ENCODE measurements at places on chromosomes 4 and X.

- DNase-seq = peak; percentile 6
These were observed 47.9 kb upstream of the RGN start for GRCh38 chrX:47030339-47030738.

- DNase-seq = no peak
These were observed 3.4 kb upstream of the PCDH7 start for GRCh38 chr4:30716681-30717207.

GRCh38 chr4:95625020-95625419, 76.2 kb upstream of the UNC5C start:
- no peak for DNase-seq

DNA sequence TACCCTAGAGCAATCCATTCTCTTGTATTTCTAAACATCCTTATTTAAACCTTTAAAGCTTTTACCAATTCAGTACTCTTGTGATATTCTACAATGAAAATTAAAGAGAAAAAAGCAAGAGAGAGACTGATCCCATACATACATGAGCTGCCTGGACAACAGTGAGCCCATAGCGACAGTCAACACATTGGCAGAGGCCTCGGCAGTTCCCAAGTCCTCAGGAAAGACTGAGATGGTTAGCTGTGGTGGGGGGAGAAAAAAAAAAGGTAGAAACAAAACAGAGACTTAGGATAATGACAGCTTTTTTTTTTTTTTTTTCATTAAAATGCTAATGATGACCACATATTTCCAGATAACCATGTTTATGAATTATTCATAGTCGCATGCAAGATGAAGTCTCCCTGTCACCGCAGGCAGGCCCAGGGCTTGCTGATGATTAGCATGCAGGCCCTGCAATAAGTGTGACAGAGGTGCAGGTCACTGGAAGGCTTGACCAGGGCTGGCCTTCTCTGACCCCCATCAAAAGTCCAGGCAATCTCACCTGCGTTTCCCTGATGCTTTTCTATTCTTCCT, 148.8 kb downstream of the APBB2 start:
- no peak for DNase-seq

GRCh38 chr4:110088670-110089069, 109.7 kb downstream of the ELOVL6 start:
- no peak for DNase-seq

DNA sequence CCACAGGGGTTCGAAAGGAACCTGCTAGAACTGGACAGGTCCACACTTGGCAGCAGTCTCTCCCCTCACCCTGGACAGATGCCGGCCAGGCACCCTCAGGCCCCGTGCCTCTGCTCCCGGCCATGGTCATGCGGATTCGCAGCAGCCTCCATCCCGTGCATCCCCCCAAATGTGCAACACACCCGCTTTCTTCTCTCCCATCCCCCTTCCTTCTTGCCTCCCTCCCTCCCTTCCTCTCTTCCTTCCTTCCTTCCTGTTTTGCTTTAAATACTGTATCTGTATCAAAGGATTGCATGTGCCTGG, 35.0 kb upstream of the HMX1 start:
- no peak for DNase-seq

DNA sequence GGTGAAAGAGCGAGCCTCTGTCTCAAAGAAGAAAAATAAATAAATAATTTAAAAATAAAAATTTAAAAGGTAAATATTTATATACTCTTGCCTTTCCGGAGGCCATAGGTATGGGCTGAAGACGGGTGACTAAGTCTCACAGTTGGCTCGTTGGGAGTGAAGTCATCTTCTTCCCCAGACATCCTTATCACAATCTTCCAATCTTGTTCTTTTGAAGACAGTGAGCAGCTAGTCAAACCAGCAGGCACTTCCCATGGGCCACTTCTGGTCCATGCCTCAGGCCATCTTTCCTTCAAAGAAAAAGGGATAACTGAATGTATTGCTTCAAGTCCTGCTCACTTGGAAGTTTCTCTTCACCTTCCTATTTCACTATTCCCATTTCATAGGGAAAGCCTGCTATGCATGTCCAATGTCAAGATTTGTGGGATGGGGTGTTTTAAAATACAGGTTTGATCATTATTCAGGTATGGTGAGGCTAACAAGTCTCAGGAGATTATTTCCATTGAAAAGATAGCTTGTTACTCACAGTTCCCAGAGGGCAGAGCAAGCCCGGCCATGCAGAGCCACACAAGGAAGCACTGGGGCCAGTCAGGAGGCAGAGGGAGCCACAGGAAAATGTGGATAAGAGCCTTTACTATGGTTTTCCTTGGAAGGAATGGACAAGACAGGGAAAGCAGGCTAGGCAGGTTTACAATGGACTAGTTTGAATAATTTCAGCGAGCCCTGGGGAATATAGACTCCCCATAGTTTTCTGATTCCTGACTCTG, 33.3 kb upstream of the VCX2 start:
- DNase-seq = no peak

DNA sequence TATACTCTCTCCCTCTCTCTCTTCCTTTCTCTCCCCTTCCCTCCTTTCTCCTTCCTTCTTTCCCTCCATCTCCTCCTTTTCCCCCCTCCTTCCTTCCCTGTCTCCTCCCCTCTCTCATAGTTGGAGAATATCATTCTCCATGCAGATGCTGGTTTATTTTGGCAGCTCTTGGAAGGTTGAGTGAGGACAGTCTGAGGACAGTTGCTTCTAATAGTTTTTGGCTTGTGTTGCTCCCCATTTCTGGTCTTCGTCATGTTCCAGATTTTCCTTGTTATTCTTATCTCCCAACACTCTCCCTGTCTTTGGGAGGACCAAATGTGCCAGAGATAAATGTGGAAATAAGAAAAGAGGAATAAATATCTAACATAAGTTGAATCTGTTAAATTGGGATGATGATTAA, 263.0 kb downstream of the FRMPD4 start:
- DNase-seq = no peak

- no peak for DNase-seq
These were observed 61.1 kb upstream of the C1QTNF7 start for GRCh38 chr4:15366721-15367120.

DNA sequence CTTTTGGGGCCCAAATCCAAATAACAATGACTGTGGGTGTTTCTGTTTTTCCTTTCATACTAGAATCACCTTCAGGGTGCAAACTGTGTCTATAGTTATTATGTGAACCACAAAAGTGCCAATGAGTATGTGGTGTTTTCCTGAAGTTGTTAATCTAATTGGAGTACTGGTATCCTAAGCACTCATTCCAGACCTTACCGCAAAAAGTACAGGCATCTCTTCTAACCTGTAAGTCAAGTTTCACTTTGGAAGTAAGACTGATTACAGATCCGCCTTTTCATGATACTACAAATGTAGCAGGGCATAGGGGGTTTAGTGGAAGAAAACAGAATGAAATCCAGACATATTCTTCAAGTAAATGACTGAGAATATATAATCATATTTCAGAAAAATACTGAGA, 16.1 kb downstream of the COQ2 start:
- no peak for DNase-seq

- DNase-seq = no peak
These were observed 156.2 kb upstream of the PPP1R2C start for GRCh38 chrX:42934020-42934726.

GRCh38 chrX:111649638-111650037, 31.3 kb upstream of the ALG13 start:
- no peak for DNase-seq

DNA sequence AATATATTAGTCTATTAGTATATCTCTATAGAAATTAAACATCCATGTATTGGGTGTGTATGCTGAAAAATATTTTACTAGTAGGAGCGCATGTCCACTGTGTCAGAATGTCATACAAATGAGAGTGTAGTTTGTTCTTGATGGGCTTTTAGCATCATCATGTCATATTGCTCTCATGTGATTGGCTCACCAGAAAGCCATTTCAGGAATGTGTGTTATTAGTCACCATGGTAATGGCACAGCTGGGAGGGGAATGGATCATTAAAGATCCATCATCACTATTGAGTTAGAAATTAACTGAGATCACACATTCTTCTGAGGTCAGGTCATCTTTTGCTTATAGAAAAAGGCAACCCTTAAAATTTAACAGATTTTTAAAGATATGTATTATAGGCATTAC, 77.3 kb downstream of the PHEX start:
- DNase-seq = no peak

GRCh38 chr4:144970597-144970996, 127.4 kb downstream of the ANAPC10 start:
- no peak for DNase-seq

DNA sequence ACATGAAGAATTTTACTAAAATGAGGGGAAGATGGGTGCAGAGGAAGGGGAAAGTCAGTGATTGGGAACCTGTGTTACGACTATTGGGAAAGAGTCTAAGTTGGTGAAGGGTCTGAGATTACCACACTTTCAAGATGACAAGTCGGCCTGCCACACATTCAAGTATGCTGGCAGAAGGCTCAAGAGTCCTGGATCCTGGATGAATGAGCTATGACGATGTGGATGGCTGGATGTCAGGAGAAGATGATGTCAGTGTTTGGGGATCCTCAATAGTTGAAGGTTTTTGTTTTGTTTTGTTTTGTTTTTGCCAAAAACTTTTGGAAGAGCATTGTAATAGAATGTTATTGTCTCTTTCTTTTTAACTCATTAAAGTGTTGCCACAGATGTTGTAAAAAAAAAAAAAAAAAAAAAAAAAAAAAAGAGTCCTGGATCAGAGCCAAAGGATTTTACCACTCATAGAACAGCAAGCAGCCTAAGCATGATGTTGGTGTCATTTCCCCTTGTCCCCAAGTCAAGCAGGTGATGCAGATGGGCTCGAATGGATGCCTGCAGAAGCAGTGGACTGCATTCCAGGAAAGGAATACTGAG, 120.6 kb downstream of the REELD1 start:
- DNase-seq = no peak

- no peak for DNase-seq
These were observed 37.1 kb downstream of the SRPX start for GRCh38 chrX:38183596-38183995.

DNA sequence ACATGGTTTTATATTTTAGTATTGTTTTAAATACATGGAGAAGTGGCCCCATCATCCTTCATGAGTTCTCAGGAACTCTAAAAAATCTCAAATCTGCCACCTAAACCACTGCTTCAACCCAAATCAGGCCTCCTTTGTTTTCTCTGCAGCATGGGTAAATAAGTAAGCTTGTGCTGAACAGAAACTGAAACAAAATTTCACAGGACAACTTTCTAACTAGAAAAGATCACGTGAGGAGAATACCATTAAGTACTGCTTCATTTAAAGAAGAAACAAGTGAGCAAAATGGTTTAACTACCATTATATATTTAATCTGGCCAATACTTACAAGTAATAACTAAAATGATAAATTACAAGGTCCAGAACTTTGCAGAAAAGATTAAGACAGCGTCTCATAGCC, 2.5 kb downstream of the ARAP2 start:
- no peak for DNase-seq

- DNase-seq = no peak
These were observed 43.0 kb downstream of the RBMX2 start for GRCh38 chrX:130444641-130445336.

DNA sequence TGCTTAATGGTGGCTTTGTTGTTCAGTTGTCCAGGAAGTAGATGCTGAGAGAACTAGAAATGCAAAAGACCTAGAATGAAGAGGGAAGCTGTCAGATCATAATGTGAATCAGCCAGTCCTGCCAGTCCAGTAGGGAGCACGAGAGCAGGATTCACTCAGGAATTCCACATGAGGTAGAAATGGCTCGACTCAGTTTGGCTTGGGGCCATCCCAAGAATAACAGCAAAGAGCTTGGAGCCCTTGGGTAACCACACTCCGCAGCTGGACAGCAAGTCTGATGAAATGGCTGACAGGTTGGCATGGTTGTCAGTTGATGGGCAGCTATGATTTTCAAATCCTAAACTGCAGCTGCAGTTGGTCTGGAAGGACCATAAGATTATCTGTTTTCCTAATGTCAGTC, 44.5 kb upstream of the WDR1 start:
- no peak for DNase-seq

- no peak for DNase-seq
These were observed 863 bp downstream of the CPE start for GRCh38 chr4:165379678-165380064.

- DNase-seq = no peak
These were observed 43.6 kb downstream of the UNC5C start for GRCh38 chr4:95505151-95505550.

- no peak for DNase-seq
These were observed 92.7 kb downstream of the SHISA3 start for GRCh38 chr4:42490015-42490414.

- DNase-seq = no peak
These were observed 254.6 kb upstream of the GK2 start for GRCh38 chr4:79662651-79663050.

- peak; percentile 1 for DNase-seq
These were observed 124.6 kb downstream of the ANOS1 start for GRCh38 chrX:8607326-8607725.

- no peak for DNase-seq
These were observed 85.0 kb upstream of the SORBS2 start for GRCh38 chr4:185896817-185897488.

DNA sequence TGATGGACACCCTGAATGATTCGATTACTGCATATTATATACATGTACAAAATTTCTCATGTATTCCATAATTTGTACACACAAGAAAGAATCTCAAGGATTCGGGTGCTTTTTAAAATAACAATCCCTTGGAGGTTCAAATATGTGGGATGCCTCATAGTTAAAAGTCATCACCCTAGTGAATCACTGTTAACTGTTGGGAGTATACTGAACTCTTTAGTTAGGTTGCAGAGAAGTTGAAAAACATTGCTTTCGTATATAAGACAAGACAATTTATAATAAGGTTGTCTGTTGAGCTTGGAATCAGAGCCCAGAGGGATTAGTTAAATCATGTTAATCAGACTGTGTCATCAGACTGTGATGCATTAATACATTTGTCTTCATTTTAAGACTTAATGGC, 15.6 kb downstream of the DCK start:
- DNase-seq = no peak

GRCh38 chrX:150446151-150446550, 83.0 kb downstream of the MAMLD1 start:
- no peak for DNase-seq

- DNase-seq = no peak
These were observed 9.8 kb upstream of the TIGD2 start for GRCh38 chr4:89101256-89102161.

Data from brain pericyte (primary cell).